ENCODE measurements at places on chromosomes 16 and 17. TPM values are rescaled to one million over a fixed set of nuclear protein-coding genes. Genes with fewer than 3 reads are reported as not detected.

The MAPT gene
- total RNA-seq = 28.6 TPM

The CAPNS2 gene
- not detected for total RNA-seq

The PVALEF gene
- total RNA-seq = not detected

The TPSB2 gene
- 3.6 TPM for total RNA-seq

The MRM3 gene
- 18.7 TPM for total RNA-seq

The NOD2 gene
- 0.52 TPM for total RNA-seq

The METTL23 gene
- total RNA-seq = 21.0 TPM

GRCh38 chr17:8266648-8267479, 17.8 kb downstream of the PFAS start:
- H3K4me3 ChIP-seq = no peak overlapping the region
- peaks cover 78% of the 10 kb centered on the region for H3K36me3 ChIP-seq
- no peaks in the 10 kb centered on the region for H3K27me3 ChIP-seq
- H3K4me1 ChIP-seq = no peaks in the 10 kb centered on the region

DNA sequence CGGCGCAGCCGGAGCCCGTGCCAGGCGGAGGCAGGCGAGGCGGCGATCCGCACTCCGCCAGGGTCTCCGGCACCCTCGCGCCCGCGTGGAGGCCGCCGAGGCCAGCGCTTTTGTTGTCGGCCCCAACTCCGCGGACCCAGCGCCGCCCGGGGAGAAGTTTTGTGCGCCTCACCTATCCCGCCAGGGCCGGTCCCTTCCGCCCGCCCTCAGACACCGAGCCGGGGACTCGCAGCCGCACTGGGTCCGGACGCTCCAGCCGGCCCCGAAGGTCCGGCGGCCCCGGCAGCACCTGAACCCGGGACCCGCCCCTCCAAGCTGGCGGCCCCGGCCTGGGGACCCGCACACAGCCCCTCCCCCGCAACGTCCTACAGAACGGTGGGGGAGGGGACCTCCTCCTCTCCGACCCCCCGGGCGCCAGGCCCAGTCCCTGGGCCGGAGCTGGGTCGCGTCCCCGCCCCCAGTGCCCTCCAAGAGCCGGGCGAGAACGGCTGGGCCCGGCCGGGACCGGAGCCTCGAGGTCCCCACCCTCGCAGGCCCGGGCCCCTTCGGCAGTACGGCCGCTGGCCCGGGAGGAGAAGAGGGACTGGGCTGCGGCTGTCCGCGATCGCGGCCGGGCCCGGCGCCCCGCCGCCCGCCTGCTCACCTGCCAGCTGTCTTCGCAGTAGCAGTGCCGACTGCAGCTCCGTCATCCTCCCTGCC, 698 bp downstream of the UBE2G1 start:
- peak; percentile 37 for DNase-seq
- H3K4me1 ChIP-seq = peaks cover 50% of the 10 kb centered on the region
- H3K27me3 ChIP-seq = no peaks in the 10 kb centered on the region

DNA sequence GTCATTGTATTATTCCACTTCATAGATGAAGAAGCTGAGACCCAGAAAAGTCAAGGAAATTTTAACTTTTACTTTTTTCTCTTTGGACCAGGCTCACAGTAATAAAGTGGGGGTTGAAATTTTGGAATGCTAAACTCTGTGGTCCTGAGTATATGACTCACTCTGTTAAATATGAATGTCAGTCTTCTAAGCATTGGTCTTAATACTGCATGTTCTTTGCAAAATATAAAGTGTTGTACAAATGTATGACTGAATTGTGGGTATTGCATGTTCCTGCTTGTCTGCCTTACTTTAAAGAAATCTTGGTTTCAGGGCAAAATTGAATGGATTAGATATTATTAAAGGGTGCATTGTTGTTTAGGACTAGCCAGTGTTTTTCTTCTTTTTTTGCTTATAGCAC, 950.8 kb upstream of the GOT2 start:
- H3K36me3 ChIP-seq = no peaks in the 10 kb centered on the region
- H3K4me1 ChIP-seq = no peaks in the 10 kb centered on the region
- H3K4me3 ChIP-seq = no peak overlapping the region
- no peak for DNase-seq
- no peaks in the 10 kb centered on the region for H3K27me3 ChIP-seq

GRCh38 chr16:50478075-50478772, 70.0 kb upstream of the NKD1 start:
- H3K27me3 ChIP-seq = peaks cover 70% of the 10 kb centered on the region
- no peak overlapping the region for H3K27ac ChIP-seq
- no peaks in the 10 kb centered on the region for H3K4me1 ChIP-seq
- H3K4me3 ChIP-seq = no peak overlapping the region
- no peaks in the 10 kb centered on the region for H3K36me3 ChIP-seq
- DNase-seq = no peak

DNA sequence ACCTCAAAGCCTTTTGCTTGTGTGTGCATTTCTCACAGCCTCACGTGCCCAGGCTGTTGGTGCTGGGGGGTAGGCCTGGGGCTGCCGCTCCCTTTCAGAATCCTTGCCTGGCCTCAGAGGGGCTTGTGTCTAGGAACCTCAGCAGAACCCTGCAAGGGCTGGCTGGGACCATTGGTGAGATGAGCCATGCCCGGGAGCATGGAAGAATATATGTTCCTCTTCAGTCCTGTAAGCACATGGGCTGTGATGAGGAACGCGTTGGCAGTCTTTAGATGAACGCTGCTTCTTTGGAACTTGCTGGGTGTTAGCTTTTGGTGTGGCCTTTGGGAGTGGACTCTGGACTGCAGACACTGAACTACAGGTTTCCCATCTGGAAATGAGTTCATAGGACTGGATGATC, 32.0 kb upstream of the SLC5A10 start:
- H3K4me1 ChIP-seq = peaks cover 22% of the 10 kb centered on the region
- H3K27ac ChIP-seq = no peak overlapping the region
- peaks cover 28% of the 10 kb centered on the region for H3K36me3 ChIP-seq
- DNase-seq = no peak
- no peaks in the 10 kb centered on the region for H3K27me3 ChIP-seq

- H3K36me3 ChIP-seq = no peaks in the 10 kb centered on the region
- no peaks in the 10 kb centered on the region for H3K27me3 ChIP-seq
- peak overlapping the region; percentile 78 for H3K4me3 ChIP-seq
- peak; percentile 73 for DNase-seq
- H3K4me1 ChIP-seq = peaks cover 100% of the 10 kb centered on the region
- H3K27ac ChIP-seq = peak overlapping the region; percentile 90
Observed at GRCh38 chr17:40323391-40324381, 14.7 kb downstream of the RARA start.

DNA sequence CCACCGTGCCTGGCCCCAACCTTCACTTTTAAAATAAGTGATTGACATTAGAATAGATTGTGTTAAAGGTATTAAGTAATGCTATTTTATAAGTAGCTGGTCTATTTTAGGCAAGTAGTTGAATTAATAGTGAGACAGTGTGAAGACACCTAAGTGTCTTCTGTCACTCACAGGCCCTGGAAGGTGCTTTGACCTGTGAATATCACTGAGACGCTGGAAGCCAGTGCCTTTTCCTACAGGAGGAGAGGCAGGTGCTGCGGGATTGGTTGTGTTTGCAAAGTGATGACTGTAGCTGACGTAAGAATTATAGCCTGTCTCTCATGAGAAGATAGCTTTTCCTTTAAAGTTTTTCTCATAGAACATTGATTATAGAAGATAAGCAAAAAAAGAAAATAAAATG, 45.0 kb downstream of the RAB11FIP3 start:
- H3K4me1 ChIP-seq = no peaks in the 10 kb centered on the region
- no peak for DNase-seq
- peaks cover 12% of the 10 kb centered on the region for H3K36me3 ChIP-seq
- H3K27me3 ChIP-seq = no peaks in the 10 kb centered on the region

DNA sequence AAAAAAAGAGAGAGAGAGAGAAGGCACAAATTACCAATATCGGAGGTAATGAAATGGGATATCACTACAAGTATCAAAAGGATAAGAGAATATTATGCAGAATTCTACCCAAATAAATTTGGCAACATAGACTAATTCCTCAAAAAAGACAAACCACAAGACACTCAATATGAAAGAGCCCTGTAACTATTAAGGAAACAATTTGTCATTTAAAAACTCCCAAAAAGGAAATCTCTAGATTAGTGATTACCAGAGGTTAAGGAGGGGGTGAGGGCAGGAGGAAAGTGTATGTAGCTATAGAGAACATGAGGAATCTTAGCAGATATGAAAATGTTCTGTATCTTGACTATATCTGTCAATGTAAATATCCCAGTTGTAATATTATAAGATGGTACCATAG, 54.0 kb downstream of the CFDP1 start:
- no peaks in the 10 kb centered on the region for H3K27me3 ChIP-seq
- H3K4me3 ChIP-seq = no peak overlapping the region
- no peak overlapping the region for H3K27ac ChIP-seq
- H3K4me1 ChIP-seq = peaks cover 25% of the 10 kb centered on the region
- H3K36me3 ChIP-seq = no peaks in the 10 kb centered on the region

GRCh38 chr16:25751230-25751835, 59.6 kb downstream of the HS3ST4 start:
- H3K27me3 ChIP-seq = no peaks in the 10 kb centered on the region
- no peak overlapping the region for H3K4me3 ChIP-seq
- DNase-seq = no peak
- no peaks in the 10 kb centered on the region for H3K4me1 ChIP-seq
- H3K36me3 ChIP-seq = no peaks in the 10 kb centered on the region
- H3K27ac ChIP-seq = no peak overlapping the region

- H3K4me3 ChIP-seq = peak overlapping the region; percentile 88
- peak; percentile 60 for DNase-seq
- no peaks in the 10 kb centered on the region for H3K27me3 ChIP-seq
- no peaks in the 10 kb centered on the region for H3K36me3 ChIP-seq
Observed at GRCh38 chr16:4316864-4317531, 1.1 kb downstream of the GLIS2 start.

Measured in left ventricle myocardium inferior (tissue), 1 donor.